ENCODE measurements at places on chromosomes 2 and 18.

DNA sequence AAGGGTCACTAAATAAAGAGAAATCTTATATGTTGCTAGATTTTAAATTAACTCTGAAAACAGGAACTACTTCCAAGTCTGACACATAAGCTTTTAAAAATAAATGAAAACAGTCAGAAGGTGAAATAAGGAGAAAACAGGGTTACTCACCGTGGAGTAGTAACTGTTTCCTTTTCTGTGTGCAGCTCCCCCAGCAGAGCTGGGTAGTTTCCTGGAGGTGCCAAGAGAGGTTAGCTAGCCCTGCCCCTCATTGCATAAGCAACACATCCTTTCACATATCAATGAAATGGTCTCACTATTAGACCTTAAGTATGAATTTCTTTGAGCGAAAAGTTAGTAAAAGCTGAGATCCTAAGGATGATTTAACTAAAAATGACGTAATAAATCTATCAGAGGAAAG, 54.0 kb upstream of the GPR75 start:
- DNase-seq = peak; percentile 46

- DNase-seq = no peak
These were observed 722.3 kb downstream of the RNF144A start for GRCh38 chr2:7639476-7639875.

- DNase-seq = no peak
These were observed 20.5 kb downstream of the RMP24 start for GRCh38 chr18:35993013-35993412.

DNA sequence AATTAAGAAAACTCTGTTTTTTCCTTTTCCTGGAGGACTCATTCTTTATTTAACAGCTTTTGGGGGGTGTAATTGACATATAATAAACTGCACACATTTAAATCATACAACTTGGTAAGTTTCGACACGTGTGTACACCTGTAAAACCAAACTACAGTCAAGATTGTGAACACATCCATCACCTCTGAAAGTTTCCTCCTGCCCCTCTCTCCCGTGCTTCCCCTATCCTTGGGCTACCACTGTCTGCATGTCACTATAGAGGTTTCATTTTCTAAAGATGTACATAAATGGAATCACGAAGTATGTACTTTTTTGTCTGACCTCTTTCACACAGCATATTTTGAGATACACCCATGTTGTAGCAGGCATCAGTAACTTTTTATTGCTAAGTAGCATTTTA, 100.0 kb downstream of the BIN1 start:
- DNase-seq = no peak

DNA sequence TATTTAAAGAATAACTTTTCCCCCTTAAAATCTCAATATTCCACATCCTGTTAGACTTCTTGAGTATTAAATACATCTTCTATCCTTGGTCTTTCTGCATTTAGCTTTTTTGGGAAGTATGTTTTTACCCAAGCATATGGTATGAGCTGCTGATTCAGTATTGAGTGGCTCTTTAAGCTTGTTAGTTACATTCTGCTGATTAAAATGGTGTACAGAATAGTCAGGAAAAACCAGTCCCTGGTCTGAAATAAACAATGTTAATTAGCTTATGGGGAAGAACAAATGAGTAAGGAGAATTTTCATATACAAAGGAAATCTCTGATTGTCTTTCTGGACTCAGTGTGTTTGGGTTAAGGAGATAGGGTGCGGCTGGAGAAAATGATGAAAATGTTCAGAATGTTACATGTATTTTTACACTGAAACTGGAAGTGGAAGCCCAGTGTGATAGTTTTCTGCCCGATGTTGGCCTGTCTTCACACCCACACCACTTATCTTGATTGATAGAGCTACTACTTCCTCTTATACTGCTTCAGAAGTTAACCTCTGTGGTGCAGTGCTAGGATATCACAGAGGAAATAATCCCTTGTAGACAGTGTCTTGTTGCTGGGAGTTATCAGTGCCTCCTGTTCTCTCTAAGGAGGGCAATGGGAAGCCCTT, 84.0 kb downstream of the MSH2 start:
- DNase-seq = no peak

- no peak for DNase-seq
These were observed 828 bp downstream of the DYNC1I2 start for GRCh38 chr2:171688129-171688465.

DNA sequence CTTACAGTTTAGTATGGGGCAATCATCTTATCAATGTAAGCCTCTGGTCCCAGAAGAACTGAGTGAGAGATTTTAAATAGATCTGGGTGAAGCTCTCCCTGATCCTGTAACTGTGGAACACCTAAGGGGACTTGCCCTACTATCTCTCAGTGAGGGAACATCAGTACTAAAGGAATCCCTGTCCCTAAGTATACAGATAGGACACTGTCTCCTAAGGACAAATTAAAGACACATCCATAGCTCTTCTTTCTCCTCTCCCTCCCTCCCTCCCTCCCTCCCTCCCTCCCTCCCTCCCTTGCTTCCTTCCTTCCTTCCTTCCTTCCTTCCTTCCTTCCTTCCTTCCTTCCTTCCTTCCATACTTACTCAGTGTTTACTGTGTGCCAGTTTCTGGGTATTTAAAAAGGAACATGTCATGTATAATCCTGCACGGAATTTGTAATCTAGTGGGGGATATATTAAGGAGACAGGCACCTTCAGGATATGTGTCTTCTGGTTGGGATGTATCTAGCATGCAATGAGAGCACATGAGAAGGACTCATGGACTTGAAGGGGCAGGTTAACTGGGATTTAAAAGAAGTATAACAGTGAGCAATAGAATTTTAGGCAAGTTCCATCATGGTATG, 222.2 kb upstream of the ATP5MC3 start:
- DNase-seq = no peak

GRCh38 chr2:61554604-61555003, 16.4 kb upstream of the XPO1 start:
- DNase-seq = no peak

DNA sequence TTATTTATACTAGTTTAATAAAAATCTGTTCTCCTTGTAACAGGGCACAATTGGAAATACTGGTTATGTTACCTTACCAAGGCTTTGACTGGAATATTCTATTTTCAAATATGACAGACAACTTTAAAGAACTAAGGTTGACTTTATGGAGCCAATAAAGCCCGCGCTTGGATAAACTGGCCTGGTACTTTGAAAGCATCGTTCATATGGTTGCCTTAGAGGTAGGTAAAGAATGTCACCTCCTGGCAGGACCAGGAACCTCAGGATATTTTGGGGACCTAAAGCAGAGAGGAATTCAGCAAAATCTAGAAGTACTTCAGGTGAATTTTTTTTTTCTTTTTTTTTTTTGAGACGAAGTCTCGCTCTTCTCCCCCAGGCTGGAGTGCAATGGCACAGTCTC, 71.2 kb upstream of the CREB1 start:
- DNase-seq = no peak

DNA sequence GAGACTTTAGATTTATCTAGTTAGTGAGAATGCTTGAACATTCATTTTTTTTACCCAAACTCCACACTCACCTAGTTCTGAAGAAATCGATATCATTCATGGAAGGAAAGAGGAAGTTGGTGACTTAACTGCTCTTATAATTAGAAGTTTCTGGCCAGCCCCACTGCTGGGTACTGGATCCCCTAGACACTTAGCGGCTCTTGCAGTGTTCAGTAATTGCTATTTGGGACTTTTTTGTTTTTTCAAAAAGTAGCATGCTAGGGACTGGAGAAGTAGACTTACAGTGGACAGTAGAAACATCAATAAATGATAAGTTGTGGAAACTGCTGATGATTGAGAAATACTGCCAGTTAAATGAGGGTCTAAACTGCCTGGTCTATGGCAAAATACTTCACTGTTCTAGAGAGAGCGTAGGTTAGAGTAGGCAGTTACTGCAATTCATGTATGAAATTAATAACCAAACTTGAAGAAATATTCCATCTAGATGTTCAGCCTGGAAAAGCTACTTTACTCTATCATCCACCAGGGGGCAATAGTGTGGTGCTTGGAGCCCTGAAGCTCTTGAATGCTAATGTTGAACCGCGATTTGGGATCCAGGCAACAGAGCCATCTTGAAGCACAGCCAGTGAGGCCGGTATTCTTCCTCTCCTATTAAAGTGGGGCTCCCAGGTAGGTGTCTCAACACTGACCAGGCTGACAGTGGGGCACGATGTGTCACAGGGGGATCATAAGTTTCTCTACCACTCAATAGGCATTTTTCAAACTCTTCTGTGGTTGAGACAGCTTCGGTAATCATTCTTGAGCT, 146.1 kb upstream of the SESTD1 start:
- DNase-seq = peak; percentile 59

- DNase-seq = no peak
These were observed 27.8 kb downstream of the RTP5 start for GRCh38 chr2:241897231-241897916.

GRCh38 chr2:42568401-42569115, at the start of gene MTA3:
Gene MTA3, plus strand, starts transcription at chr2:42568632. Its CDS starts 114 bp downstream, at chr2:42568746.
- peak; percentile 51 for DNase-seq

GRCh38 chr2:120108049-120108448, 95.2 kb downstream of the EPB41L5 start:
- DNase-seq = peak; percentile 70

- no peak for DNase-seq
These were observed 183.0 kb downstream of the PHLPP1 start for GRCh38 chr18:62898359-62898758.

GRCh38 chr2:7693246-7694075, 776.2 kb downstream of the RNF144A start:
- DNase-seq = no peak

DNA sequence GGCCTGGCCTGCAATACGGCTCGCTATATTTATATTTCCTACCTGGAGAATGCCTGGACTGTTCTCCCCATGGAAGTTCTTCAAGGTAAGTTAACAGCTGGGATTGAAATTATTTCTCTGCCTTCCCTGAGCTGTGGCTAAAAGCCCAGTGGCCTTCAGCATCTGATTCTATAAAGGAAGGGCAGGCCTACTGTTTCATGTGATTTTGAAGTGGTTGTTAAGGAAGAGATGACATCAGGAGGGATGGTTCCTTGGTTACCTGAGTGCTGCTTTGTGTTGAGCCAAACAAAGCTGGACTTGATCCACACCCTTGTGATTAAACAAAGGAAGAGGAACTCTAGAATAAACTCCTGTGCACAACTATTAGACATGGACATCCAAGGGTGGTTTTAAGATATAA, 61.6 kb downstream of the MFSD6 start:
- no peak for DNase-seq

DNA sequence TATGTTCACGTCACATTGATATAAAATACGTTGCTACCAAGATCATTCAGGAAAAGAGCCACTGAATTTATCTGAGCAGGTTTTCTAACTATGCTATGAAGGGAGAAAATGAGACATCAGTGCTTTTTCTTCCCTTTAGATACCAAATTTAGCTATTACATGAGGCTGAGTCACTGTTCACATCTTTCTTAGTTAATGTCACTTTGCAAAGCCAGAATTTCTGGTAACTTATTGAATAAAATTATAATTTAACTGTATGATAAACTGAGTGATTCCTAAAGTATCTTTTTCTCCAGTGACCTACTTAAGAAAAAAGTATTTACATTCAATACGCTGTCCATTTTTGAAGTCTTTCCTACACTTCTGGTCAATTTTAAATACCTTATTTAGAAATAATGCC, 22.7 kb downstream of the C1D start:
- DNase-seq = no peak

- DNase-seq = no peak
These were observed 132.0 kb upstream of the APCDD1 start for GRCh38 chr18:10322435-10322834.

GRCh38 chr18:3036108-3036507, 23.2 kb upstream of the LPIN2 start:
- no peak for DNase-seq

DNA sequence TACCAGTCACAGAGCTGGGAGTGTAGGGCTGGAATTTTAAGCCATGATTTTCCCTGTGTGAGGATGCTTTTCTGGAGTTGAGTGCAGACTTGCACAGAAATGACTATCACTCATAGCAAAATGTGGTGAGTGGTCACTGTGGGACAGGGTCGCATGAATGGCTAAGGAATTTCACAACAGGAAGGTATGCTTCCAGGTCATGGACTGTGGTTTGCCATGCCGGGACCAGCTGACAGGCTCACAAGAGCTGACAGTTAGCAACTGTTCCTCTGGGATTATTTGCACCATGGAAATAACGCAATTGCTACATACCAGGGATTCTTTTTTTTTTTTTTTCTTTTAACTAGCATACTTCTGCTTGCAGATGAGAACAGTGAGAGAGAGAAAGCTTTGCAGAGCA, 3.8 kb upstream of the UXS1 start:
- peak; percentile 85 for DNase-seq

DNA sequence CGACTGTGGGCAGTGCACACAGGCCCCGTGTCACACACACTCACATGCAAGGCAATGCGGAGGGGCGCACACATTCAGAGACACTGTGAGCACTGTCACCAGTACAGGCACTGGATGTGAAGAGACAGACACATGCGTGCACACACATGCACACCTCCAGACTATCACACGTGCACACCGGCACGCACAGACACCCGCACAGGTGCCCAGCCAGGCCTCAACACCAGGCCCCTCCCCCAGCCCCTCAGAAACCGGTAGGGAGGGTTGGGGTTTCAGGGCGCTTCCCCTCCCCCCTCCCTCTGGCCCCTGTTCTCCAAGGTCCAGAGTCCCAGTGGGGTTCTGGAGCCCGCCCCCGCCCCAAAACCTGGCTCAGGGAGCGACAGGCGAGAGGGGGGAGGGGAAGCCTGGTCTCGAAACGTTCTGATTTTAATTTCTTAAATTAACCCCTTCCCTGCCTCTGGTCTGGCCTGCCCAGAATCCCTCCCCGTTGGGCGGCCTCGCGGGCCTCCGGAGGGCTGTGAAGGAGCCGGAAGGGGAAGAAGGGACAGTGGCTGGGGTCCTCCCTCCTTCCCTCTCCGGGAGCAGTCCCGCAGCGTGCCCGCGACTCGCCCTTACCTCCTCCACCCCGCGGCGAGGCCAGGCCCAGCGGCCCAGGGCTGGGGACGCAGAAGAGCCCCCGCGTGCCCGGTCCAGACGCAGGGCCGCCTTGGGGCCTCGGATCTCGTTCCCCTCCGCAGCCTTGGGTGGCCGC, 558 bp downstream of the FBXO41 start:
- DNase-seq = no peak

Measured in EL (cell line).